ENCODE measurements at places on chromosomes 3 and 15.
A peak's percentile ranks its signal among the peaks of the same experiment; 100 is the strongest.

- DNase-seq: no peak
Observed at GRCh38 chr3:196332168-196332567, 6.0 kb downstream of the TM4SF19 start.

DNA sequence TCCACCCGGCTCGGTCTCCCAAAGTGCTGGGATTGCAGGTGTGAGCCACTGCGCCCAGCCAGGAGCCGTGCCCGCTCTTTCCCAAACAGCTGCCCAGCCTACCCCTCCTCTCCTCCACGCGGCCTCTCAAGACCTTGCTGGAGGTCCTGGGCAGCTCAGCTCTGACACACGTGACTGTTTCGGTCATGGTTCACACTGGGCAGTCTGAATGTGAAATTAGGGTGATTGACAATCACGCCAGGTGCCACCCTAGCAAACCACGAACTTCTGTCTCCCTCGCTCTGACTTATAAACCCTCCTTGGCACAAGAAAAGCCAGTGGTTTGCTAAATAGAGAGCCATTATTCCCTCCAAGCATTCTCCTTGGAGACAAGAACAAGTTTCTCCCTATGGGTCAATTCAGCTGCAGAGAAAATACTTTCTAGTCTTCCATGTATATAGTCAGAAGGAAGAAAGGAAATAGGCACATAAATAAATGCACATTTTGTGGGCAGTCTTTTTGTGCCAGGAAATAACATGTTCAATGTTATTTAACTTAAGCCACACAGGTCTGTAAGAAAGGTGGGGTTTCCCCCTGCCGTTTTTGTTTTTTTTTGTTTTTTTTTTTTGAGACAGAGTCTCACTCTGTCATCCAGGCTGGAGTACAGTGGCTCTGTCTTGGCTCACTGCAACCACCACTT is 121.9 kb upstream of the MEF2A start:
- DNase-seq: no peak

DNA sequence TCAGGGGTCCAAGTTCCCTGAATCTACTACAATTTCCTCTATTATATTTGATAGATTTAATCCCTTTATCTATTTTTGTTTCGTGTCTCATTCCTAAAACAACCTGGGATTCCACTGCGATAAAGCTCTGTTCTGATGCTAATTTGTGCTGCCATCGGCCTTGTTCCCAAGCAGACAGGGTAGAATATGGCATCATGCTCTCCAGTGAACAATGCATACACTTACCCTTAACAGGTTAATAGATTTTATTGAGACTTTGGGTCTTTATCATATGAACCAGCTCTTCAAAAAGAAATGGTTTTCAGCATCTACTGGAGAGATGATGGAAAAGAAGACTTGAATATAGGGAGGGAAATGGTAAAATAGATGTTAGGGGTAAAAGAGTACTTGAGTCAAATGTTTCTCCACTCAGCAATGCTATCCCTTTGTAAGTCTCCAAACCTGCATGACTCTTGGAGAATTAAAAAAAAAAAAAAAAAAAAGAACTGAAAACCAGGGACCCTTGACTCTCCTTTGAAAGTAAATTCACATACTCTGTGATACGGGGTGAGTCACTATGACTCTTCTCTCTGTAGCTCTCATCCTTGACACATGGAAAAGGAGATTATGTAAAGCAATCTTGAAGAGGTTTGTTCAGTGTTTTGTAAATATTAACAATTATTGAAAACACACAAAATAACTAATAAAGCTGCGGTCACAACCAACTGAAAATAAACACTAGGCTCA is 268.8 kb downstream of the ZBTB20 start:
- DNase-seq: no peak

DNA sequence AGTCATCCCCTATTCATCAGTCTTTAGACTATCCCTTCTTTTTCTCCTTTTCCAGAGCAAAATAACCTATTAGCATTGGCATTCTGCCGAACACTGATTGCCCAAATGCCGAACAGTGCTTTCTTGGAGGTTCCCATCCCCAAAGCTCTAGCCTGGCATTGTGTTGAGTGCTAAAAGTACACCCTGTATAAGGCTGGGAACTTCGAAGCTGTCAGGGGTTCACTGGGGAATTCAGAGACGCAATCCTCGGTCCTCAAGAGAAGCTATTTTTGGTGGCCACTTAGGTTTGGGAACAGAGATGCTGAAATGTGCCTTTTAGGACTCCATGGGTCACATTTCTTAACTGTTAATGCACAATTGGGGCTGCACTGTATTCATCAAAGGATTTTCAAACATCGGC is 8.4 kb downstream of the FRMD5 start:
- DNase-seq: no peak

GRCh38 chr15:25797511-25797935 is 65.6 kb downstream of the ATP10A start:
- DNase-seq: no peak

- no peak for DNase-seq
Observed at GRCh38 chr3:170610321-170610884, 24.5 kb upstream of the SLC7A14 start.

- no peak for DNase-seq
Observed at GRCh38 chr3:101027286-101027685, 34.1 kb upstream of the ABI3BP start.

GRCh38 chr3:99721633-99722007 is 83.2 kb downstream of the COL8A1 start:
- no peak for DNase-seq

DNA sequence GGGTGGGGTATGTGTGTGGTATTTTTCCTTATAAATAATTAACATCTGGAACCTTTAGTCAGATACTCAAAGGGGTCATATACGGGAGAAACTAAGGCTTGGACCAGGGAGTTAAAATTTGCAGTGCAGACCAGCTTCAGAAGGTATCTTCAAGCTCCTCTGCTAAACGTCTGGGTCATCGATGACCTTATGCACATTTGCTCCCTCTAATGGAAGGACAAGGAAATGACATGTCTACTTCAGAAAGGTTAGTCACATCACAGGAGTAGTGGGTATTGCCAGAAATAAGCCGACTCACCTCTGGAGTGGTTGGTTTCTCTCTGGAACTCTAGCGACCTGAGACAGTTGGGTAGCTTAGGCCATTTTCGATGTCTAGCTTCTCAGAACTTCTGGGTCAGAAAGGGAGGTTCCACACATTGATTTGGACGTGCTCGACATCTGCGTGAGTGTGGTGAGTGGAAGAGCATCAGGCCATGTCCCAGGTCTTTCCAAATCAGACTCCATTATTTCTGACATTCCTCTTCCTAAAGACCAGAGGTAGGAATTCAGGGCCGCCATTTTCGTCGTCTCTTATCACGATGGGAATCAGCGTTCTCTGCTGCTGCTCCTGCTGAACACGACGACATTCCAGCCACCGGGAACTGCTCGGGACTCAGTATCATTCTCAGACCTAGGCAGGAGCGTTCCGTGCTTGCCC is 31.8 kb upstream of the RASA2 start:
- DNase-seq: no peak

- DNase-seq: no peak
Observed at GRCh38 chr3:75886971-75887526, 101.7 kb upstream of the ZNF717 start.

DNA sequence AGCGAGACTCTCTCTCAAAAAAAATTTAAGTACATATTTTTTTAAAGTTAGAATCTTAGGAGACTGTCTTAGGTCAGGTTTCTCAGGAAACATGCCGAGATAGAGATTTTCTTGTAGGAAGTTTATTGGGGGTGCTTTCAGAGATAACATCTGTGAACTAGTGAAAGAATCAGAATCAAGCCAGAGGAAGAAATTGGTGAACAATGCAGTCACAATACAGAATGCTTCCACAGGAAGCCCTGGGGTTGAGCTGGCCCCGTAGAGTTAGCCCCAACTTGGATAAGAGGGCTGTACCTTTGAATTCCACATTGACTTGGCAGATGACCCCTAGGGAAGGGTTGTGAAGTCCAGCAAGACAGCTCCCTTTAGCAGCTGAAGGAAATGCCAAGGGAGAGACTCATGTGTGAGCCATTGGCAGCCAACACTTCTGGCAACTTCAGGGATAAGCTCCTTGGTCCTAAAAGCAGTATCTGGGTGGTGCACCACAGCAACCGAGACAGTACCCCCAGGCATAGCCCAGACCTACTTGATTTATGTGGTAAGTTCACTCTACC is 7.1 kb upstream of the PLCB2 start:
- DNase-seq: no peak

GRCh38 chr3:165981318-165981717 is 144.1 kb upstream of the BCHE start:
- no peak for DNase-seq

GRCh38 chr3:50170689-50171088 is 15.6 kb downstream of the SEMA3F start:
- no peak for DNase-seq

DNA sequence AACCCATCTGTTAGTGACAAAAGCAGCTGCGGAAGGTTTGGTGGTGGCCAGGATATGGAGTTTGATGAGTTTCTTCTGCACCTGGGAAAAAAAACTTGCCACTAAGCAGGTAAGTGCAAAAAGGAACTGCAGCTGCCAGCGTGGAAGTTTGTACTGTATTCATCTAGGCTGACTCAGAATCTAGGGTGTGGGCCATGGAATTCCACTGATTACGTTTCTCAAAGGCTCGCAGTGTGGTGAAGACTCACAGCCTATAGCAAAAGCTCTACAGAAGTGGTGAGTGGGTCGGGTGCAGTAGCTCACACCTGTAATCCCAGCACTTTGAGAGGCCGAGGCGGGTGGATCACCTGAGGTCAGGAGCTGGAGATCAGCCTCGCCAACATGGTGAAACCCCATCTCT is 334.6 kb upstream of the GRM7 start:
- no peak for DNase-seq

DNA sequence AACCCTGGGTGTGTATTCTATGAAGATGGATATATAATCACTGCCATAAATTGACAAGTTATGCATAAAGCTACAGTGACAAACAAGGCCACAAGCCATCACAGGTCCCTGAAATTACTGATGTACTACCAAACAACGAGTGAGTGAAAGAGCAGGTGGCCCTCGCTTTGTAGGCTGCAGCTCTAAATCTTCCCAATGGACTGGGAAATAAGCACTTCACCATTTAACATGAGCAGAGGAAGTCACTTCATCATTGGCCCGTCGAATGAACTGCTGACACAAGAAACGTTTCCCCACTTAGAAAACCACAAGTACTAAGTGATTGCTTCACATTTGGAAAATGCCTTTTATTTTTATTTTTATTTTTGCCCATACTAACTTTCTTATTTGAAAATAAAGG is 218.0 kb downstream of the ZNF385D start:
- DNase-seq: no peak

GRCh38 chr3:66592927-66593625 is 92.3 kb upstream of the LRIG1 start:
- DNase-seq: no peak

DNA sequence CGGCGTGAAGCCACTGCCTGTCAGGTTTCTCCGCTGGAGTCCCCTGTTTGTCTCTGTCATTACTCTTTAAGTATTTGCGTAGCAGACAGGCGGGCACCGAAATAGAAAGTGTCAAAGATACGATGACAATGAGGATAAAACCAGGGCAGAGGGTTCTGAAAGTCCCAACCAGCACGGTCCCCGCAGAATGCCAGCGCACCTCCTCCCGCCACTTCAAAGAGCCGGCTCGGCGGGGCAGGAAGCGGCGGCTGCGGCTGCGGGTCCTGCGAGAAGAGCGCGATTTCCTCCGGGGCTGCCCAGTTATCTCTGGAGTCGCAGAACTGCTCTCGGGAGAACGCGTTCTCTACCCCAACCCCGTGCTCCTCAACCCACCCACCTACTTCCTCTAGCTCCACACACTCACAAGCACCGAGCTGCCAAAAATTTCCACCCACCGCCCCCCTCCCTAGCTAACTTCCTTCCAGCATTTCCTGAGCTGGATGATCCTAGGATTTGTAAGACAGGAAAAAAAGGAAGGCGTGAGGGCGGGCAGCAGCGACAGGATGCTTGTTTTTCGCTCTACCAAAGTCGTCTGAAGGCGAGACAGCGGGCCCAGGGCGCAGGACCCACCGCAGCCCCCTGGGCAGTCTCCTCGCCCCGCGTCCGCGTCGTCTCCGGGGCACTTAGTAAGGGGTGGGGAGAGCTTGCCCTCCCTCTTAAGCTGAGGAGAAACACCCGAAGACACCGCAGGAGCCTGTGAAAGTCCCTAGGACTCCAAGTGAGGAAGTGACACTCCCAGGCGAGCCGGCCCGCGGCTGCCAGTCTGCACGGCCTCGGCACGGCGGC is at the start of gene ARHGAP31:
ARHGAP31 (plus strand) TSS at position 513 of the 825 bp plus-strand sequence. CDS start 522 bp downstream, outside the sequence.
- DNase-seq: peak; percentile 68

DNA sequence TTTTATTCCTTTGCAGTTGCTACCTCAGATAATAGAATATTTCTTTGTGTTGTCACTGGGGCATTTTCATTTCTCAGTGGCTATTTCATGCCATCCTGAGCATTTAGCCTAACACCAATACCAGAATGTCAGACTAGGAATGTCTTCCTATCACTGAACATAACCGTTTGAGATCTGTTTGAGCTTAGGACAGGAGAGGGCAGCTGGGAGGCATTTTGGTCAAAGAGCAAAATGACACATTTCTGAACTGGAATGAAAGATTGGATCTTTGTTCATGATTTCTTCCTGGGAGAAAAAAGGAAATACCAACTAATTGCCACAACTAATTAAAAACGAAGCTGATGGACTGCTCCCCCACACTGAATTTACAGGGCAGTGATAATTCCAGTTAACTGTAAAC is 921.3 kb upstream of the NR2F2 start:
- no peak for DNase-seq

DNA sequence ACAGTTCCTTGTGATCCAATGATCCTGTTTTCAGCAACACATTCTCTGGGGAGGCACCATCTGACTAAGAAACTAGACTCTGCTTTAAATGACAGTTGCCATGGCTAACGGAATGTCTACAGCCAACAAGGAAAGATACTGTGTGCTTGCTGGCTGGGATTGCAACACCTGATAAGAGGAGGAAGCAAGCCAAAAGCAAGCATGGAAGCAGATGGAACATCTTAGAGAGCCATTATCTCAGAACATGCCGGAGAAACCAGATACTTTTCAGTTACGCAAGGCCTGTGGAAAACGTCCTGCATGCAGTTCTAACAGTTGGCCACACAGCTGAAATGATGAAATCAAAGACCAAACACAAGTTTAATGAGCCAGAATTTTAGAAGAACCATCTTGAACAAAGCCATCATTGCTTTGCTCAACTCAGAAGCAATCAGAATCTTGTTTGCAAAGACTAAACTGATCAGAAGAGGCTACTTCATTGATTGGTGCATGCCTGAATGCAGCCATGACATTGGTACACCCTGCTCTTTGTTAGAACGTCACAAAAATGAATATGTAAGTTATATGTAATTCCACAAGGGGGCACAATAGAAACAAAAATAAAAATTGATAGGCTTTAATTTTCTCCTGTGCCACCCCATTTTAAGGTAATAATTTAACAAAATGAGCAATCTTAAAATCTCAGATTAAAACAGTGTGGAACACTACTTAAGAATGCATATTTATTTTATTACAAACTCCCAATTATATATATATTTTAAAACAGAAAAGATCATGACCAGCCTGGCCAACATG is 50.8 kb downstream of the GXYLT2 start:
- peak; percentile 26 for DNase-seq

- DNase-seq: no peak
Observed at GRCh38 chr15:80585544-80586018, 109.5 kb upstream of the ABHD17C start.

DNA sequence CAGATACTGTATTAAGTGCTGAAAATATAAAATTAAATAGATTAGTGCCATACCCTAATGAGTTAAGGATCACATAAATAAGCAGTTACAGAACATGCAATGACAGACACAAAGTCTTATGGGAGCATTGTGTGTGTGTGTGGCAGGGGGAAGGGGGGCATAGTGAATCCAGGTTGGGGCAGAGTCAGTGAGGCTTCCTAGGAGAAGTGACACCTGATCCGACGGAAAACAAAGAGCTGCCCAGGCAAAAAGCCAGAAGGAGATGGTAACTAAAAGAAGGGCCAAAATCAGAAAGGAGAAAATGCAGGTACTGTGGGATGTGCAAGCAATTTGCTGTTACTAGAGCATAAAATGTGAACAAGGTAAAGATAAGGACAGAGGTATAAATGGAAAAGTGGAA is 80.1 kb upstream of the CHRM5 start:
- no peak for DNase-seq

Measured in CD4-positive, alpha-beta T cell (primary cell).